ENCODE measurements at places on chromosomes 11 and 22. TPM values are rescaled to one million over a fixed set of nuclear protein-coding genes. Genes with fewer than 3 reads are reported as not detected.
A peak's percentile ranks its signal among the peaks of the same experiment; 100 is the strongest.

The SPA17 gene
- total RNA-seq, result 0.22 TPM

GRCh38 chr11:704781-705645 is 1.0 kb upstream of the EPS8L2 start:
- no peak for DNase-seq

- peak; percentile 91 for DNase-seq
Measured at GRCh38 chr22:50474710-50475651, at the start of gene SBF1. Gene SBF1 (minus strand): TSS chr22:50475035. CDS start chr22:50474840, 195 bp downstream.

- DNase-seq, result no peak
Measured at GRCh38 chr11:118908264-118908663, 17.5 kb downstream of the BCL9L start.

DNA sequence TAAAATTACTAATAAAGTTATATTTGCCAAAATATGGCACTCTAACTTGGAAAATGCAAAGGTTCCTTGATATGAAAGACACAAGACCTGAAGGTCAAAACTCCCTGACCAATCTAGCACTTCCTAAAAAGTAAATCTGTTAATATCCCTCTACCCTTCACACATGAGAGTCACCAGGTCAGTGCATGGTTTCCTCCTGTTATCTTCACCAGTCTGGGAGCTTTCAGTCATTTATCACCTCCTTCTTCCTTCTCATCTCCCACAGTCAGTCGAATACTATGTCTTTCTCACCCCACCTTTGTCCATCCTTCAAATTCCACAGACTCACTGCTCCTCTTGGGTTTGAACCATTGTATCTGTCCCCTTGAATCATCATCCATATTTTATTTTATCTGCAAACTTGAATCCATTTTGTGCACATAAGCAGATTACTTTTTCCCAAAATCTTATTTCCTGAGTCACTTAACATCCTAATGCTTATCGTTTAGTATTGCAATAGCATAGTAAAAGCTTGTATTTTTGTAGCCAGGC is 2.6 kb downstream of the HBE1 start:
- DNase-seq, result no peak

- no peak for DNase-seq
Measured at GRCh38 chr11:94068764-94069163, 47.6 kb downstream of the HEPHL1 start.

DNA sequence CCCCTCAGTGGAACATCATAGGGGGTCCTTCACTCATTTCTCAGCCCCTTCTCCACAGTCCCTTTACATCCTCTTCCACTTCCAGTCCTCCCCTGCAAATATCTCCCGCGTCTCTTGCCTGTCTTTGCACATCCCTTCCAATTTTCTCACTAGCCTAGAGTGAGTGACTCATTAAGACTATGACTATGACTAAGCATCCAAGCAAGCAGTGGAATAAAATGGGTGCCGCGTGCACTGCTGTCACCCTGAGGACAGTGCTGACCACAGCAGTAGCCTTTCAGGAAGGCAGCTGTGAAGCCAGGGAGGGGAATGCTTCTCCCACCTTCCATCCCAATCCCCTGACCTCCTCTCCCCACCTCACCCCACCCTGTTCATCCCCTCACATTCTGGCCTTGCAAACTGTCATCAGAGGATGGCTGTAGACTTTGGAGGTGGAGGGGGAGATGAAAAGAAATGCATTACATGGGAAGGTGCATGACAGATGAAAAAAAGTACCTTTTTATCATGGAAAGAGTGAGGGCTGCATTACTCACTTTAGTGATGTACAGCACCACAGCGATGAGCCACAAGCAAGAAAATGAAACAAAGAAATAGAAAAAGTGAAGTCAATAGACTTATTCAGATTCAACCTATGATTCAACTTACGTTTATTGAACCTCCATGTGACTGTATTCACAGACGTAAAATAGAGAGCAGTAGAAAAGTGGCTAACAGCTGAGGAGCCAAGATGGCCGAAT is 948.2 kb downstream of the NTM start:
- DNase-seq, result no peak

The OR51E2 gene
- not detected for total RNA-seq

DNA sequence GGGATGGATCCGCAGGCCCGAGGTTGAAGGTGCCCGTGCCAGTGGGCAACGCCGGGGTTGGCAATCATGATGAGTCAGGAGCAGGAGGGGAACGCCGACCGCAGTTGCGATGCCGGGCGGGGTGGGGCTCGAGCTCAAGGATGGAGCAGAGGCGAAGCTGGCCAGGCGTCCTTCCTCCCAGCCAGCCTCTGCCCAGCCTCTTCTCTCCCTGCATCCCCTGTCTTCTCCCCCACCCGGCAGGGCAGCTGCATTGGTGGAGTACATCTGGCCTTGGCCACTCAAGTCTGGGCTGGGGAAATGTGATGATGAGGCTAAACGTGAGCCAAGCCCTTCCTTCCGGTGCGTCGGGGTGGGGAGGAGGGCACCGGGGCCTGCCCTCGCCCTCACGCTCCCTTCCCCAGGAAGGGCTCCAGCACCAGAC is 3.9 kb downstream of the IFITM10 start:
- DNase-seq, result no peak

- DNase-seq, result no peak
Measured at GRCh38 chr22:18110954-18111758, 547 bp downstream of the TUBA8 start.

The KDM4D gene
- not detected for total RNA-seq

GRCh38 chr22:45893516-45893915 is 83.4 kb downstream of the WNT7B start:
- DNase-seq, result no peak

- no peak for DNase-seq
Measured at GRCh38 chr11:117851106-117851505, 25.4 kb downstream of the FXYD6 start.

GRCh38 chr11:1516273-1517067 is 29.9 kb upstream of the MOB2 start:
- no peak for DNase-seq

The HPX gene
- total RNA-seq, result 0.71 TPM

DNA sequence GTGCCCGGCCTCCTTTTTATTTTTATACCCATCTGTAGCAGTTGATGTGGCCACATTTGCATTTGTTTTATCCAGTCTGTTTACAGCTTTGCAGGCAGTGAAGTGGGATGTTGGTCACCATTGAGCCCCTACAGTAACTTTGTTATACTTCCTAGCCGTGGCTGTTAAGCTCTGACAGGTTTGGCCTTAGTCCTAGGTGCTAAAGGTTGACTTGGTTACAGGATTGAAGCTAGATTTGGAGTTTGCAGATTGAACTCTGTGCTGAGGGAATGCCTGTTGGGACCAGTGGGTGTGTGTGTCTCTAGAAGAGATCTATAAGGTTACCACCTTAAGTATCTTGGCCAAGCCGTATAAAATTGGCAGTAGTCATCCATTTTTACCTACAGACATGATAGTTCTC is 91.2 kb downstream of the PPP6R3 start:
- DNase-seq, result no peak

The HSD17B12 gene
- 13.8 TPM for total RNA-seq

DNA sequence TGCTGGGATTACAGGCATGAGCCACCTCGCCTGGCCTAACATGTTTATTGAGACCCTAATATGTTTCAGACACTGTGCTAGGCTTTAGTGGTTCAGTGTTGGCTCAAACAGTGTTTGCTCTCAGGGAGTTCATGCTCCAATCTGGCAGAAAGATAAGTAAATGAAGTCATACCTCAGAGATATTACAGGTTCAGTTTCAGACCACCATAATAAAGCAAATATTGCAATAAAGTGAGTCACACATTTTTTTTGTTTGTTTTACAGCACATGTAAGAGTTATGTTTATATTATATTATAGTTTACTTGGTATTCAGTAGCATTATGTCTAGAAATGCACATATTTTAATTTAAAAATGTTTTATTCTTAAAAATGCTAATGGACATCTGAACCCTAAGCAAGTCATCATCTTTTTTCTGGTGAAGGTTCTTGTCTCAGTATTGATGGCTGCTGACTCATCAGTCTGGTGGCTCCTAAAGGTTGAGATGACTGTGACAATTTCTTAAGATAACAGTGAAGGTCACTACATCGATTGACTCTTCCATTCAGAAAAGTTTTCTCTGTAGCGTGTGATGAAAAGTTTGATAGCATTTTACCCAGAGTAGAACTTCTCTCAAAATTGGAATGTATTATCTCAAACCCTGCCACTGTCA is 243.0 kb upstream of the ANO5 start:
- DNase-seq, result no peak

- DNase-seq, result no peak
Measured at GRCh38 chr11:71066311-71066710, 186.1 kb downstream of the SHANK2 start.

DNA sequence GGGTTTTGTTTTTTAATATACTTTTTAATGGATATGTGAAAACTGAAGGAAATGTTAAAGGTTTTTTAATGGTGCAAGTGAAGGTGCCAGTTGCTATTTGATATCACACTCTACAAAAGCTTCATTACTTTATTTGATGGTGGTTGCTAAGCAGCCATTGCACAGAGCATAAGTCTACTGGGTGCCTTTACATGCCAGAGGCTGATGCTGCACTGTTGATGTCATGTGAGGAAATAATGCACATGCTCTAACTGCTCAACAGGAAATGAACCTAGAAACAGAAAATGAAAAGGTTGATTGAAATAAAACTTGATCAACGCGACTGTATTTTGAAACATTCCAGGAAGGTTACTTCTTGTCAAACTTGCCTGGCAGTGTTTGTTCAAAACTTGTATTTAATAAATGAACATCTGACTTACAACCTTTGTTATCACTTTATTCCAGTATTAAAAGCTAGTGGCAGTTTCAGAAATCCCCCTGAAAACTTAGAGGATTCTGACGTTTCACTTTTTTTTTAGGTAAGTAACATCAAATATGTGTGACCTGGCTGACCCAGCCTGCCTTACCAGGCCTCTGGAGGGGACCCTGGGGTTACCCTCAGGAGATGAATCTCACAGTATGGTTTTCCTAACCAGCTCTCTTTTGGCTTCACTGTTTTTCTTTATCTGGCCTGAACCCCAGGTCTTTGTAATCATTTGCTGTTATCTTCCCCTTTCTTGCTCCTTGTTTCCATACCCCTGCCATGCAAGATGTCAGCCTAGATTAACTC is 2.4 kb upstream of the ATP5MG start:
- DNase-seq, result peak; percentile 94

The CFAP300 gene
- not detected for total RNA-seq

DNA sequence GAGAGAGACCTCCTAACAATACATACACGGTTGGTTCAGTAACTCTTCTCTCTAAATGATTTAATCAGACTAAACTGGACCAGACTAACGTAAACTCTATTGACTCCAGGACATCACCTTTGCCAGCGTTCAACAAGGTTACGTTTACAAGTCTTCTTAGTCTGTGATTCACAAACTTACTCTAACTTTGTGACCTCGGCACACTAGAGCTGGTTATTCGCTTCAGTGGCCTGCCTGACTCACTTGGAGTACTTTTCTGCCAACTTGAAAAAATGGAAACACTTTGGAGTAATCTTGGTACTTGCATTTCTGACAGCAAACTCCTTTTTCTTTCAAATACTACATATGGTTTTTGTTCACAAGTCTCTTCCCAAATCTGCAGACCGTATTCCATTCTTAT is 26.2 kb downstream of the MTMR2 start:
- no peak for DNase-seq

The CARD10 gene
- 0.19 TPM for total RNA-seq

DNA sequence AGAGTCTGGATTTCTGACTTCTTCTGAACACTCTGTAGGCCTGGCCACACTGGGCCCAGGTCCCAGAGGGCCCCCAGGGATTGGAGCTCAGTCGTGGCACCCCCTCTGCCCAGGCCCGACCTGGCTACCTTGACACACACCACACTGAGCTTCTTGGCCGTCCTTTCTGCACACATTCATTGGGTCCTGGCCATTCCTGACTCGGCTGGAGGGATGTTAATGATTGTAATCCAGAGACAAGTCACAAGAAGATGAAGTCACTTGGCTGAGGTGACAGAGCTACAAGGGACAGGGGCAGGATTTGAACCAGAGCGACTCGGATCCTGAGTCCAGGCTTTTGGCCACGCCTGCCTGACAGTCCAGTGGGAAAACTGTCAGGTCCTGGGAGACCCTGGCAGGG is 23.9 kb upstream of the PDGFB start:
- DNase-seq, result no peak

GRCh38 chr11:2787816-2788167 is 88.0 kb upstream of the KCNQ1OT1 start:
- peak; percentile 6 for DNase-seq

GRCh38 chr11:70105755-70106571 is 27.8 kb downstream of the ANO1 start:
- DNase-seq, result no peak

DNA sequence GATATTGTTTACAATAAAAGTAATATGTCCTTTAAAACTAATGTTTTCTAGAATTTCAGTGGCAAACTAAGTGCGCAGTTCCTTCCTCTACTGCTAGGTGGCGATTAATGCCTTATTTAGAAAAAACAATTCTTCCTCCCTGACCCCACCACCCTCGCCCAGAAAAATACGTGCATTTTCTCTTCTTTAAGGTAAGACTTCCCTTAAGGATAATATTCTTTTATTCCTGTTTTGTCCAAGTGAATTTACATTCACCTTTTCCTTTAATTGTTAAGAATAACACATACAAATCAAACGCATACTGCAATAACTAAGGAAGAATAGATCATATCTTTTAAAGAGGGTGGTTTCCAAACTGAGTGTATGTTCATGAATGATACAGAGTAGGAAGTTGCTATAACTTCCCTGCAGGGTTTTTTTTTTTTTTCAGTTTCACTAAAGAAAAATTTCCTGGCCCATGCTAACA is 17.0 kb upstream of the PSMA1 start:
- peak; percentile 76 for DNase-seq

GRCh38 chr11:33884035-33884434 is 7.8 kb downstream of the LMO2 start:
- DNase-seq, result no peak

DNA sequence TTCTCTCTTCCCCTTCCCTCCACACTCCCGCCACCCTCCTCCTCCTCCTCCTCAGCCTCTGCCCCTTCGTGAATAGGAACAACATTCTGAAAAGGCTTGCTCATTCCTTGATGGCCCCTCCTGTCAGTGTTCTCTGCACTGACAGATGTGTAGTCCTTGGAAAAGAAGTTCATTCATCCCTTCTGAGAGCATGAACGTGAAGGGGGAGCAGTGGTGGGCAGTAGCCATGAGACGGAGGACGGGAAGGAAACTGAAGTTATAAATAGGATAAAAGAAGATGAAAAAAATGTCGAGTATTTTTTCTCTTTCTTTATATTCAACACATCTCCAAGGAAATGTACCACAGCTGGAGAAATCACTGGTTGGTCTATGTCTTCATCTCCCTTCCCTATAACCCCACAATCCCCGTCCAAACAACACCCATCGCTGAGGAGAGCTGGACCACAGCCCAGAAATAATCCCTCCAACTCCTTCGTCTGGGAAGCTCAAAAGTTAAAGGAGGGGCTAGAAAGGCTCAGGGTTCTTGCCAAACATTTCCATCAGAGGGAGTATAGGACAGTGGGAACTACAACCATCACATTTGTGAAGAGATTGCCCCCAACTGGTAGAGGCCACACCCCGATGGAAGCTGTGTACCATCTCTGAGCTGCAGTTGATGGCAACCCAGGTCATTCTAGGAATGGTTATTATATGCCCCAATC is 33.5 kb downstream of the ETS1 start:
- no peak for DNase-seq
